Aortic smooth muscle cell (primary cell): ENCODE measurements at places on chromosomes 16 and 17. TPM values are rescaled to one million over a fixed set of nuclear protein-coding genes. Genes with fewer than 3 reads are reported as not detected.

SLC47A2 gene
- 0.06 and 0.26 TPM in 2 replicates for total RNA-seq

PMFBP1 gene
- under 0.01 and 0.06 TPM in 2 replicates for total RNA-seq

TBC1D3K gene
- total RNA-seq, result not detected in 2 replicates

KRTAP4-4 gene
- total RNA-seq, result not detected in 2 replicates

SLC5A2 gene
- 0.06 TPM in 1 of 2 replicates, not detected in the other for total RNA-seq

CDRT15 gene
- total RNA-seq, result not detected in 2 replicates

KRT31 gene
- total RNA-seq, result not detected in 2 replicates

VAT1L gene
- total RNA-seq, result 0.26 and 0.81 TPM in 2 replicates

ODF4 gene
- not detected in 2 replicates for total RNA-seq

CYLD gene
- 60.6 and 62.6 TPM in 2 replicates for total RNA-seq

NTN3 gene
- total RNA-seq, result 0.31 and 0.40 TPM in 2 replicates

TERB1 gene
- total RNA-seq, result 0.12 and 0.13 TPM in 2 replicates

ENPP7 gene
- total RNA-seq, result not detected in 2 replicates

PRDM7 gene
- total RNA-seq, result not detected in 2 replicates

SLC5A10 gene
- total RNA-seq, result under 0.01 TPM in 1 of 2 replicates, not detected in the other

BIRC5 gene
- total RNA-seq, result 48.7 and 63.8 TPM in 2 replicates

KRTAP3-1 gene
- not detected in 2 replicates for total RNA-seq

ITGA2B gene
- total RNA-seq, result under 0.01 TPM in 1 of 2 replicates, not detected in the other

PIK3R5 gene
- total RNA-seq, result 0.26 TPM in 1 of 2 replicates, not detected in the other

OTOP2 gene
- total RNA-seq, result not detected in 2 replicates
